Upper lobe of right lung (tissue), 1 donor: ENCODE measurements at places on chromosomes 13 and 19.

GRCh38 chr19:13149628-13150186, 468 bp downstream of the STX10 start:
- no peaks in the 10 kb centered on the region for H3K27me3 ChIP-seq
- H3K4me1 ChIP-seq: peaks cover 9% of the 10 kb centered on the region
- peak overlapping the region; percentile 96 for H3K4me3 ChIP-seq
- peak overlapping the region; percentile 99 for H3K27ac ChIP-seq

- no peak for DNase-seq
- no peaks in the 10 kb centered on the region for H3K27me3 ChIP-seq
- no peak overlapping the region for H3K4me3 ChIP-seq
- no peak overlapping the region for H3K27ac ChIP-seq
Measured at GRCh38 chr19:4821265-4821664, 10.2 kb downstream of the TICAM1 start.

DNA sequence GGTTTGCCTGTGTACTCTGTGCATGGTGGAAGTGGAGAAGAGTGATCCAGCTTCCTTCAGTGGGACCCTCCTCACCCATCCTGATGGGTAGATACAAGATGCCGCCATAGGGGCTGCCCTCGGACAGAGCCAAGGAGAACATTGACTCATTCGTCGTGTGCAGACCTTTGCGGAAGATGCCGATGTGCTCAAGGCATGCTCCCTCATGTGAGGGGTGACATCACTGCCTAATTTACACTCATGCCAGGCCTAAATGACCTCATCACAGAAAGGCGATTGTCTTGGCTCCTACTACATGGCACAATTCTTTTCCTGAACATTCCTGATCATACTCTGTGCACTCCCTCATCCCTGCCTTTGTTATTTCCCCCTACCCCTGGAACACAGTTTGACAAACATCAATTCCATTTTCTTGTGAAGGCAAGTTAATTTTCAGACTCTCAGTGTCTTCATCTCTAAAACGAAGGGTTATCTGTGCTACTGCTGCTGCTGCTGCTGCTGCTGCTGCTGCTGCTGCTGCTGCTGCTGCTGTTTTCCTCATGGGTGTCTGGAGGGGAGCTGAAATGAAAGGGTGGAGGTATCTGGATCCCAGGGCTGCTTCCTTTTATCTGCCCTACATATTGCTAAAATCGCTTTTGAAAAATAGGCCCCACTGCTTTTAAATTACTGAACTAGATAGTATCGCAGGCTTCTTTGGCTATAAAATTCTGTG, 146.5 kb upstream of the ARGLU1 start:
- H3K36me3 ChIP-seq: no peaks in the 10 kb centered on the region
- no peak overlapping the region for H3K27ac ChIP-seq
- no peaks in the 10 kb centered on the region for H3K27me3 ChIP-seq
- H3K4me3 ChIP-seq: no peak overlapping the region

DNA sequence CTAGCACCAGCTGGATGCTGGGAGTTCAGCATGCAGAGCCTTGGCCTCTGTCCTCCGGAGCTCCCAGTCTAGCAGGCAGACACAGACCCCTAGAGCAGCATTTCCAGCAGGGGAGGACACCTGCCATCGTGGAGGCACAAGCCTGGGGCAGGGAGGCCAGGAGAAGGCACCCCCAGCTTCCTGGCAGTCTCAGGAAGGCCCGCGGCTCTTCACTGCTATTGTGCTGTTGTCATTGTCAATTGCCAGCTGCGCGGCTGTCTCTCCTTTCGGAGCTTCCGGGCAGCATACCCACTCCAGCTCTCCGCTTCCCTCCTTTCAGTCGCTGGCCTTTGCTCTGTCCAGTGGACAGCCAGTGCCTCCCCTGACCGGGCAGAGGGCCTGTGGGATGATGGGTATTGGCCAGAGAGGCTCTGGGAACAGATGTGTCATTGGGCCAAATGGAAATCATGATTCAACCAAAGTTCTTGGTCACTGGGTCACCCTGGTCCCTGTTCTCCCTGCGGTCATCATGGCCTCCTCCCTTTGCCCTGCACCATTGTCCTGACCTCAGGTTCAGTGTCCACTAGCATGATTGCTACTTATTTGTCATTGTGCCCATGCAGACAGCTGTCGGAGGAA, 93.0 kb downstream of the SLC7A1 start:
- no peaks in the 10 kb centered on the region for H3K4me1 ChIP-seq
- peaks cover 12% of the 10 kb centered on the region for H3K27me3 ChIP-seq

GRCh38 chr19:41531438-41532311, 44.3 kb upstream of the CEACAM21 start:
- no peaks in the 10 kb centered on the region for H3K27me3 ChIP-seq
- H3K4me3 ChIP-seq: peak overlapping the region; percentile 39
- no peaks in the 10 kb centered on the region for H3K36me3 ChIP-seq
- H3K4me1 ChIP-seq: peaks cover 50% of the 10 kb centered on the region
- DNase-seq: peak; percentile 83
